Left colon (tissue), 2 donors: ENCODE measurements at places on chromosomes 12 and 14.

DNA sequence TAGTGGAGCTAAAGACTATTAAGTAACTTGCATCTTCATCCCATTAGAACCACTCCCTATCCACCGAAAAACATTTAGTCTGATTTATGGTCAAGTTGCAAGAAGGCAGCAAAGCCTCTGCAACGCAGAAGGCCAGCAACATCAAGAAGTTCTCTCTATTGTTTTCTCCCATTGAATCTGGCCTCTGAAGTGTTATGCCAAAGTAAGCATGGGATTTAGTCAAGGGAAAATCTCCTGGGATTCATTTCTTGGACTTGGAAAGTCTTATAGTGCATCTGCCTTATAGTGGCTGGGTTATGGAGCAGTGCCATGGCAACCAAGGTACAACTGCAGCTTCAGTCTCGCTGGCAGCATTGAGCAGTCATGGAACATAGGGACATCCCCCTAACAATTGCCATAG, 87.7 kb upstream of the KRR1 start:
- no peak for DNase-seq

DNA sequence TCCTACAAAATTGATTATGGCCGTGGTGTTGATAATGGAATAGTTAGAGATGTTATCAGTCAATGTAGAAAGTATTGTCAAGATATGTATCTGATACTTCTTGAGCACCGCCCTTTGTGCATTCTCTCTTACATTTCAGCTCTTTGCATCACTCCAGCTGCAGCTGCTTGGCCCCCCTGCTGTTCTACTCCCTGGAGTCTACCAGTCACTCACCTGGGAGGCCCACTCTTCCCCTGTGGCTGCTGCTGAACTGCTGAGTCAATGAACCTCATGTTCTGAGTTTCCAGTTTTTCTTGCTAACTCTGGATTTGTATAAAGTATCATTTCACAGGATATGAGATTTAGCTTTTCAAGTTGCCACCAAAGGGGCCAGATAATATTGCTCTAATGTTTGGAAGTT, 312.8 kb upstream of the SLC16A7 start:
- DNase-seq = no peak

DNA sequence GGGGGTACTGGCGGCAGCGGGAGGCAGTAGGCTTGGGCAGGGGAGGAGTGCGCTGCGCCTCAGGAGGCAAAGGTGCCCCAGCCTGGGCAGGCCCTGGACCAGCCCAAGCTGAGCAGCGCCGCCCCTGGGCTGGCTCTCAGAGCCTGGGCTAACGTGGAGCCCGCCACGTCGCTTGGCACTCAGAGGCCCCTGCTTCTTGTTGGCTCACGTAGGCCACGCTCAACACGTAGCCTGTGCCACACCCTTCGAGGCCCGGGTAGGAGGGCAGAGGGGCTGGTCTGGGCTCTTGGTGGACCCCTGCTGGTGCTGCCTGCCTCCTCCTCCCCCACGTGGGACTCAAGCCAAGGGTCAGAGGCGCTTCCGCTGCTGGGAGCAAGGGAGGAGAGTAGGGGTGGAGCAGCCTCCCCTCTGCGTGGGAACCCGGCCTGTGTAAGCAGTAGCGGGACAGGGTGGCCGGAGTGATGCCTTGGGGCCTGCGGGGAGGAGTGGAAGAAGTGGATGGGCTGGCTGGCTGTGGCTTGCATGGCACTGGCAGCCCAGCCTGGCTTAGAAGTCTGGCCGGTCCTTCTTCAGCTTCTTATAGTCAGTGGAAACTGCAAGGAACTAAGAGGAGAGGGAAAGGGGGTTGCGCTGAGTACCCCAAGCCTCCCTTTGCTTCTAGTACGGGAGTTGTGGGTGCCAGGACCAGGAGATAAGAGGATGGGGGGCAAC, 5.7 kb downstream of the SHMT2 start:
- no peak for DNase-seq

- DNase-seq = no peak
Measured at GRCh38 chr14:73851000-73851399, 631 bp upstream of the PTGR2 start.

GRCh38 chr14:100733152-100733850, 6.6 kb downstream of the DLK1 start:
- no peak for DNase-seq

DNA sequence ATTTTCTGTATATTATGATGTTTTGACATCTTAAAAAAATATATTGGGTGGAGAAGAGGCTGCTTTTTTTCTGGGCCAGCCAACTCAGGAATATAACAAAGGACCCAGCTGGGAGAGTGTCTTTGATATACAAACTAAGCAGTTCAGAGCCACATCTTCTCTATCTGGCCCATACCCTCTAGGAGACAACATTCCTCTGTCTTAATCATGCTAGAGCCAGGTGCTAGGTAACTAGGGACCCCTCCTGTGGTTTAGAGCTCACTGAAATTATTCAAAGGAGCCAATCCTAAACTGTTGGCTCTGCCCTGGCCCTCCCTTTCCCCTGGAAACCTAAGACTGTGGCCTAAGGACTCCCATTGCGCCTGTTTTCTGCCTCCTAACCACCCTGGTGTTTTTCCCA, 193.1 kb upstream of the DIO2 start:
- DNase-seq = no peak

GRCh38 chr12:22356231-22356630, 21.7 kb upstream of the ST8SIA1 start:
- no peak for DNase-seq

DNA sequence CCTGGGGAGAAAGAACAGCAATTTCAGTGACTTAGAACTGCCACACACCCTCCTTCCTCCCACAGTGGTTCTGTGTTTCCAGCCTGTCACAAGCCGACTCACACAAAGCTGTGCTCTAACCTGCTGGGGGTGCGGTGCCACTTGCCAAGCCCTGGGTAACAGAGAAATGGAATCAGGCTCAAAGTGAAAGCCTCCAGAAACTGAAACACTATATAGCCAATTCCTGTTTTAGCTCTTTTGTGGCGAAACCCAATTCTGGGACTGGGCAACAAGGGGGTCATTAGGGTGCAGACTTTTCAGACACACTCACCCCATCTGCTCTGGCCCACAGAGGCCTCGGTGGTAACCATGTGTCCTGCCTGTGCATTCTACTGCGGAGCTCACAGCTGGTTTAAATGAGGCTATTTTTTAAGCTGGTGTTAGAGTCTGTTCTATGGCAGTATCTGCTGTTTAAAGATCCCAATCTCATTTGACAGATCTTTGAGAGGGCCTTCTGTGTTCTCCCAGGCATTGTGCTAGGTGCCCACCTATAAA, 15.2 kb upstream of the ACTR6 start:
- no peak for DNase-seq

DNA sequence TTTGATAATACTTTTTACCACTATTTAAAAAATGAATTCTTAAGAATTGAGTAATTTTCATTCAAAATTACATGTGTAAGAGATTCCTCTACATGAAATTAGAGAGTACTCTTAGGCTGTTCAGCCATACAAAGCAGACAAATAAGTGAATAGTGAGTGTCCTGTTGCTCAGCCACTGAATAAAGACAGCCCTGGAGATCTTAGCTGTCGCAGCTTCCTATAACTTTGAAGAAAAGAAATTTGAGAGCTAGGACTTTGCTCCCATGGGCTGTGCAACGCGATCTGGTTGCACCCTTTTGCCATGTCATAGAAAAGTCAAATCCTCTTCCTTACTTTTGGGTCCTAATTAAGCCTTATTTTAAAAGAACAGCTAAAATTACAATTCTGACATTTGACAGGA, 40.9 kb upstream of the LRIG3 start:
- DNase-seq = no peak

GRCh38 chr14:74575507-74575906, 36.5 kb downstream of the LTBP2 start:
- no peak for DNase-seq

DNA sequence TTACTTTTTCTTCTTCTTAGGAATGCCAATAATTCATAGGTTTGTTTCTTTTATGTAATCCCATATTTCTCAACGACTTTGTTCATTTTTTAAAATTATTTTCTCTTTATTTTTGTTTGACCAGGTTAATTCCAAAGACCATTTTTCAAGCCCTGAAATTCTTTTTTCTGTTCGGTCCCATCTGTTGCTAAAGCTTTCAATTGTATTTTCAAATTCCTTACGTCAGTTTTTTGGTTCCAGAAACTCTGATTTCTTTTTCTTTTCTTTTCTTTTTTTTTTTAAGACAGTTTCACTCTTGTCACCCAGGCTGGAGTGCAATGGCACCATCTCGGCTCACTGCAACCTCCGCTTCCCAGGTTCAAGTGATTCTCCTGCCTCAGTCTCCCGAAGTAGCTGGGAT, 27.6 kb downstream of the RAB3IP start:
- no peak for DNase-seq

- no peak for DNase-seq
Measured at GRCh38 chr14:75461755-75462349, 34.0 kb downstream of the JDP2 start.

DNA sequence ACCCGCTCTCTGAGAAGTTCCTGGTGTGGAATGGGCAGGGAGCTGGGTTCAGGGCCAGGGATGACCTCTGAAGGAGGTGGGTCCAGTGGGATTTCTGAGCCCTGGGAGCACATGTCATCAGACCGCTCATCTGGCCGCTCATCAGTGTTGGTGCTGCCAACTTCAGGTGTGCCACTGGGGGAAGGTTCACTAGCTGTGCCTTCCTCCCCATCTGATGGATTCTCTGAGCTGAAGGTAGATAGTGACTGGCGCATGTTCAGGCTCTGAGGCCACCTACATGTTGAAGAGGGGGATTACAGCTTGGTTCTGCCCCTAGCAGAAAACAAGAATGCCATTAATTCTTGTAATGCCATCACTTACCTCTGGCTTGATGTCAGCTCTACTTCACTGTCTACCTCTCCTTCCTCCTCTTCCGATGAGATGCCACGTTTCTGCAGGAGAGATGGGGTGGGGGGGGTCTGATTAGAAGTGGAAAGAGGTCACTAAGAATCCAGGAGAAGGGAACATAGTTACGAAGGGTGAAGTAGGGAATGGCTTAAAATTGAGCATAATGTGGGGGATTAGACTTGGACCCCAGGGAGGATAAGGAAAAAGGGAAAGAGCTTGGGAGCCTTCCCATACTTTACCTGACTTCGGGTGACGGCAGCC, 17.2 kb downstream of the MAP3K12 start:
- DNase-seq = no peak

DNA sequence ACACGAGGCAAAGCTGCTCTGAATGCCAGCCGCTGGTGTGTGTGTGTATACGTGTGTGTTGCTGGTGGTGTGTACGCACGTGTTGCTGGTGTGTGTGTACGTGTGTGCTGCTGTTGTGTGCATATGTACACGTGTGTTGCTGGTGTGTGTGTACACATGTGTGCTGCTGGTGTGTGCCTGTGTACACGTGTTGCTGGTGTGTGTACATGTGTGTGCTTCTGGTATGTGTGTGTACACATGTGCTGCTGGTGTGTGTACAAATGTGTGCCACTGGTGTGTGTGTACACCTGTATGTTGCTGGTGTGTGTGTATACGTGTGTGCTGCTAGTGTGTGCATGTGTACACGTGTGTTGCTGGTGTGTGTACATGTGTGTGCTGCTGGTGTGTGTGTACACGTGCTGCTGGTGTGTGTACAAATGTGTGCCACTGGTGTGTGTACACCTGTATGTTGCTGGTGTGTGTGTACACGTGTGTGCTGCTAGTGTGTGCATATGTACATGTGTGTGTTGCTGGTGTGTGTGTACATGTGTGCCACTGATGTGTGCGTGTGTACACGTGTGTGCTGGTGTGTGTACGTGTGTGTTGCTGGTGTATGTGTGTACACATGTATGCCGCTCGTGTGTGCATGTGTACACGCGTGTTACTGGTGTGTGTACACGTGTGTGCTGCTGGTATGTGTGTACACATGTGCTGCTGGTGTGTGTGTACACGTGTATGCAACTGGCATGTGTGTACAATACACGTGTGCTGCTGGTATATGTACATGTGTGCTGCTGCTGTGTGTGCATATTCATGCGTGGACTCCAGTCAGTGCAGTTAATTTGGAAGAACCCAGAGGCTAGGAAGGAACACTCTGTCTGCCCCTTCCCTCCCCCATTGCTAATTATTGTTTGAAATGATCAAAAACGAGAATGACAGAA, 47.2 kb downstream of the CACNA2D4 start:
- no peak for DNase-seq

DNA sequence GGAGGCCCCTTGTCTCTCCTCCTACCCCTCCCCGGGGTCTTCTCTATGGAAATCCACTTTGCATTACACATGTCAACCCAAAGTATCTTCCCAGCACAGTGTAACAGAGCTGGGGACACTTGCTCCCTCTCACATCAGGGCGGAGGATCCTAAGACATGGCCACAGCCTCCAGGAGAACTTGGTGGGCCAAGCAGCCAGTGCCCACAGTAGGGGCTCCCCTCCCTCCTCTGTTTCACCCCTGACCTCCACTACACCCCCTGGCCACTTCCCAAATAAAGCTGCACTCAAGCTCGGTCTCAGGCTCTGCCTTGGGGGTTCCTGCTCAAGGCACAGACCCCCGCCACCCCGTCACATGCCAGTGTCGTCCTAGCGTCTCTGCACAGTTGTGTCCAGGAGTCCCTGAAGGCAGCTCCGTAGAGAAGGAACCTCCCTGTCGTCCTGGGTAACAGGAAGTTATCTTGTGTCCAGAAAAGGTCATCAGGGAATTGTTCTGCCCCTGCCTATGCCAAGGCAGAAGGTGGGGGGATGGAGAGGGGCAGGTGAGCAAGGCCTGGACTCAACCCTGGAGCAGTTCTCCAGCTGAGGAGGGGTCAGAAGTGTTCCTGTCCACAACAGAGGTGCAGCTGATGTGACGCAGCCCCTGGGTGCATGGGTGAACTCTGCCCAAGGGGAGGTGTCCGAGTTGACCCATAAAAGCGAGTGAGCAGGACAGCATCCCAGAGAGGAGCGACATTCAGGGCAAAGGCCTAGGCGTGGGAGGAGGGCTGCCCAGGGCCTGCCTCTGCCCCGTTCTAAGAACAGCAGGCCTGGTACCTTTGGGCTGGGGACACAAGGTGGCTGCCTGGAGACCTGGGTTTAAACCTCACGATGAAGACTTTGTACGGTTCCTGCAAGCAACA, 25.5 kb downstream of the DIO3 start:
- DNase-seq = no peak

DNA sequence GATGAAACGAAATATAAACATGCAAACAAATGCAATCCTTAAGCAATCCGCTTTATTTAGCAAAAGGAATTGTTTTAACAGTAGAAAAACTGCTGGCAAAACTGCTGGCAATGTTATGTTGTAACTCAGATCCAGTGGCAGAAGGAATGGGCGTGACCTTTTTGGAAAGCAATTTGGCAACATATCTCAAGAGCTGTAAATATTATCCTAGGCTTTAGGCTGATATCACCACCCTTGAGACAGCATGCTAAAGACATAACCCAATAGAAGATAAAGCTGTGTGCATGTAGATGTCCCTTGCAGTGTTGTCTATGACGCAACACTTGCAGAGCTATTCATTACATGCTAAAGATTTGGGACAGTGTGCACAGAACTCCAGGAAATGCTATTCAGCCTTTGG, 138.5 kb downstream of the DICER1 start:
- DNase-seq = no peak

DNA sequence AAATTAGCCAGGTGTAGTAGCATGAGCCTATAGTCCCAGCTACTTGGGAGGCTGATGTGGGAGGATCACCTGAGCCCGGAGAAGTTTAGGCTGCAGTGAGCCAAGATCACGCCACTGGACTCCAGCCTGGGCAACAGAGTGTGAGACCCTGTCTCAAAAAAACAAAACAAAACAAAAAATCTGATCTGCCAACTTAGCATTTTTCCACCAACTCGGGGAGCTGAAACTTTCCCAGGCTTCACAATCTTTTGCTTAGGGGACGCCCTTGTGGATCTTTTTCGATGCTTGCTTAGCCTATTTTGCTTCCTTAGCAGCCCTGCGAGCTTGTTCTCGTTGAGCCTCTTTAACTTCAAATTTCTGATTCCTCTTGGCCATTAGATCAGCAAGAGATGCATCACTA, 13.8 kb downstream of the CCDC177 start:
- DNase-seq = no peak
